Esophagus mucosa (tissue), 1 donor: ENCODE measurements at places on chromosomes 4 and X. TPM values are rescaled to one million over a fixed set of nuclear protein-coding genes. Genes with fewer than 3 reads are reported as not detected.

CT45A5 gene
- total RNA-seq: not detected

SHISA3 gene
- total RNA-seq: not detected

PASD1 gene
- not detected for total RNA-seq

SLC30A9 gene
- 42.2 TPM for total RNA-seq

ADAM29 gene
- not detected for total RNA-seq

PDGFC gene
- 4.4 TPM for total RNA-seq

C1QTNF7 gene
- total RNA-seq: 0.52 TPM
